ENCODE measurements at places on chromosomes 16 and 17.

- DNase-seq = no peak
Measured at GRCh38 chr16:82808036-82808435, 181.3 kb downstream of the CDH13 start.

- DNase-seq = no peak
Measured at GRCh38 chr17:7336240-7337175, at the start of gene ACAP1. Gene ACAP1, plus strand, starts transcription at chr17:7336529. Its CDS starts 206 bp downstream, at chr17:7336735.

GRCh38 chr17:59451706-59452105 is 113.7 kb upstream of the DHX40 start:
- DNase-seq = peak; percentile 63

GRCh38 chr16:13956635-13957196 is 36.8 kb downstream of the ERCC4 start:
- DNase-seq = no peak

DNA sequence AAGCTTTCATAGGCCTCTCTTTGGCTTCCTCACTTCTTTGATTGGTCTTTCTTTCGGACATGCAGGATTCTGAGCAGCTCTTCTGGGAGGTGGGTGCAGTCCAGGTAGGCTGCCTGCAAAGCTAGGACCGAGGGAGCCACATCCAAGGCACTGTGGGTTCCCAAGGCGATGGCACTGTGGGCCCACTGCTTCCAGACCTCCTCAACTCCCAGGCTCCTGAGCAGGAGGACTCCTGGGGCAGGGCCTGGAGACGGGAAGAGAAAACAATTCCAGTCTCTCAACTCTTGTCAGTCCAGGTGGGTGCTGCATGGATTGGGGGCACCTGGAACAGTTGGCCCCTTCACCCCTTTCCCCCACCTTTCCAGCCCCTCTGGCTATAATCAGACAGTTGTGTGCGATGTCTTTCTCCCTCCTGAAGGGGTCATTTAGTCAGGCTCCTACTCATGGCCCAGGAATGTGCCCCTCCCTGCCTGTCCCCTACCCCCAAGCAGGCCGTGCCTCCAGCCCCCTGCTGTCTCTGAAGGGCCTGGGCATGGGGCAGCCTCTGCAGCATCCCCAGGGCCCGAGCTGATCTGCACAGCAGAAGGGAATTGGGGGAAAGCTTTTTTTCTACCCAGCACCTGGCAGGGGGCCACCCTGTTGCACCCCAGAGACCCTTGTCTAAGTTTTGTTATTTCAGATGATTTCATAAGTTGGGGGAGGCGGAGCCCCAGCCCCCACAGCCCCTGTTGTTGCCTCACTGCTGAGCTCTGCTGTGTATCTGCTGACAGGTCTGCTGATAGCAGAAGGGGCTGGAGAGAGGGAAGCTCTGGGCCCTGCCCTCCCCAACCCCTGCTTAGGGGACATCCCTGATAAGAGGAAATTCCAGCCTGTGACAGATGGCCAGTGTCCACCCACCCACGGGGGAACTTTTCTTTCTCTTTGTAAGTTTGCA is 330.3 kb downstream of the SEC14L1 start:
- DNase-seq = peak; percentile 47

- no peak for DNase-seq
Measured at GRCh38 chr17:81607431-81607830, 29.5 kb downstream of the NPLOC4 start.

- DNase-seq = no peak
Measured at GRCh38 chr17:47778184-47778635, 43.4 kb downstream of the OSBPL7 start.

GRCh38 chr16:54191592-54191991 is 95.0 kb downstream of the IRX3 start:
- DNase-seq = no peak

- DNase-seq = peak; percentile 54
Measured at GRCh38 chr17:29131814-29132682, 48.1 kb downstream of the MYO18A start.

GRCh38 chr16:74053826-74054225 is 242.8 kb upstream of the PSMD7 start:
- DNase-seq = no peak

- DNase-seq = no peak
Measured at GRCh38 chr16:3513892-3514583, 13.2 kb downstream of the CLUAP1 start.

- no peak for DNase-seq
Measured at GRCh38 chr17:34245351-34245905, 9.7 kb upstream of the CCL2 start.

DNA sequence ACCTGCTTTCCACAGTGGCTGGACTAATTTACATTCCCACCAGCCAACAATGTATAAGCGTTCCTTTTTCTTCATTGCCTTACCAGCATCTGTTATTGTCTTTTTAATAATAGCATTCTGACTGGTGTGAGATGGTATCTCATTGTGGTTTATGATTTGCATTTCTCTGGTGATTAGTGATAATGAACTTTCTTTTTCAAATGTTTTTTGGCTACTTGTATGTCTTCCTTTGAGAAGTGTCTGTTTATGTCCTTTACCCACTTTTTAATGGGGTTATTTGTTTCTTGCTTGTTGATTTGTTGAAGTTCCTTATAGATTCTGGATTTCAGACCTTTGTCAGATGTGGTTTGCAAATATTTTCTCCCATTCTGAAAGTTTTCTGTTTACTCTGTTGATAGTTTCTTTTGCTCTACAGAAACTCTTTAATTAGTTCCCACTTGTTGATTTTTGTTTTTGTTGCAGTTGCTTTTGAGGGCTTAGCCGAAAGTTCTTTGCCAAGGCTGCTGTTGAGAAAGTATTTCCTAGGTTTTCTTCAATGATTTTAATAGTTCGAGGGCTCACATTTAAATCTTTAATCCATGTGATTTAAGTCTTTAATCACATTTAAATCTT is 26.8 kb downstream of the ITGAM start:
- no peak for DNase-seq

- DNase-seq = no peak
Measured at GRCh38 chr17:82103553-82104451, 5.8 kb upstream of the FASN start.

DNA sequence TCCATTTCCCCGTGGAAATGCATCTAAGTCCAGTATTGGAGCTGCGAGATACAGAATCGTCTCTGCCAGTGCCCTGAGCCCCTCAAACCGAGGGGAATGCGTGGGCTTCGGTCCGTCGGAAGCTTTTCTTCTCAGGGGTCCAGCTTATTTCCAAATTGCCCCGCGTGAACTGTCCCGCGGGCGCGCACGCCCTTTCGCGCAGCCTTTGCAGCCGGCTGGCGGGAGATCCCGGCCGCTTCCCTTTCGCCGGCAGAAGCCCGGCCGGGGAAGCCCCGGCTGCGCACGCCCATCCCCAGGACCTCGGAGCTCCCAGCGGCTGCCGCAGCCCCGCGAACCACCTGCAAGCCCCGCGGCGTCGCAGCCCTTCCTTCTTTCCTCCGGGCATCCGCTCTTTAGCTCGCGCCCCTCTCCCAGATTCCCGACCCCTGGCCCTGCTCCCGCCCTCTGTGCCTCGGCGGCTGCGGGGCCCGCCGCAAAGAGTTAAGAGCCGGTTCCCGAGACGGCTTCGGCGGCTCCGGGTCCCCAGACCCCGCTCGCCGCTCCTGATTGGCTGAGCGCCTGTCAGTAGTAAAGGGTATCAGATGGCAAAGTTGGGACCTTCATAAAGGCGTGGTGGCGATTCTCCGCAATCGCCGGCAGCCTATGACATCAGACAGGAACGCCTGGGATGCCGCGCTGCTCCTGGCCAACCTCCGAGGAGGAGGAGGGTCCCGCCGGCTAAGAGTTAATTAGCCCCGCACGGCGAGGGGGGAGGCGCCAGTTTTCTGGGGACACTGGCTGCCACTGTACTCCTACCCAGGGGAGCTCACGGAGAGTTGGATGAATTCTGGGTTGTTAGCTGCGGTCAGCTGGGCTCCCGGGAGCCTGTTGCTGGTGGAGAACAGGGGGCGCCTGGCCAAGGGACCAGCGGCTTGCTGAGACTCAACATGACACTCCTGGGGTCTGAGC is at the start of gene MYOCD:
Gene MYOCD, plus strand, starts transcription at position 628 of the 948 bp plus-strand sequence. Its CDS starts 299 bp downstream, at position 927.
- no peak for DNase-seq

DNA sequence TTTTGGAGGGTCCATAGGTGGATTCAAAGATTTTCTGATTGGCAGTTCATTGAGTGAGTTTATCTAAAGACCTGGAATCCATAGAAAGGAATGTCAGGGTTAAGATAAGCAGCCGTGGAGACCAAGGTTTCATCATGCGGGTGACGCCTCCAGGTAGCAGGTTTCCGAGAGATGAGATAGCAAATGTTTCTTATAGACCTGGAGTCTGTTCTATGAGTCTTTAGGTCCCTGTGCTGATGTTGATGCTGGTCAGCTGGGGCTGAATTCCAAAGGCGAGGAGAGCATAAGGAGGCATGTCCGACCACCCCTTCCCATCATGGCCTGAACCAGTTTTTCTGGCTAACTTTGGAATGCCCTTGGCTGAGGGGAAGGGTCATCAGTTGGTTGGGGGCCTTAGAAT is 80.2 kb downstream of the RAP1GAP2 start:
- DNase-seq = no peak

DNA sequence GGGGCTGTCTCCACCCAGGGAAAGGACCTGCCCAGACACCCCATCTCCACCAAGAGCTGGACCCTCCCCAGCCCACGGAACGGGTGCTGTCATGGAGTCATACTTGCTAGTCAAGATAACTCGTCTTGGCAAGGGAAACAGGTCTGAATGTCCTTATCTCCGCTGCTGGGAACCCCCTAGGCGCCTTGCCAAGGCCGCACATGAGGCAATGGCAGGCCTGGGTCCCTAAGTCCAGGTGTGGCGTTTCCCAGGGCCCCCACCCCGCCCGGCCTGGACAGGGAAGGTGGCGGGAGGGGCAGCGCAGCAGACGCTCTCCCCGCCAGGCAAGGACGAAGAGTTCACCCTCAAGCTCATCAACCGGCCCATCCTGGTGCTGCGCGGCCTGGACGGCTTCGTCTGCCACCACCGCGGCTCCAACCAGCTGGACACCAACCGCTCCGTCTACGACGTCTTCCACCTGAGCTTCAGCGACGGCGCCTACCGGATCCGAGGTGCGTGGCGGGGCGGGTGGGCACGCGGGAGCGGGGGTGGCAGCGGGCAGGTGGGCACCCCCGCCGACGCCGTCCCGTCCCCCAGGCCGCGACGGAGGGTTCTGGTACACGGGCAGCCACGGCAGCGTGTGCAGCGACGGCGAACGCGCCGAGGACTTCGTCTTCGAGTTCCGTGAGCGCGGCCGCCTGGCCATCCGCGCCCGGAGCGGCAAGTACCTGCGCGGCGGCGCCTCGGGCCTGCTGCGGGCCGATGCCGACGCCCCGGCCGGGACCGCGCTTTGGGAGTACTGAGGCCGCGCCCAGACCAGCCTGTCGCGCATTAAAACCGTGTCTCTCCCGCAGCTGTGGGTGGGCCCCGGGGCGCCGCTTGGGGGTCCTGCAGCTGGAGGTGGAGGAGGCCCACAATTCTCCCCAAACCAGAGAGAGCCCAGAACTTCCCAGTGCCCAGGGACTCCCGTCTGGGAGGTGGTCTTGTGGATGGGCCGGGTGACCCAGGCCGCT is 8.4 kb downstream of the FSCN2 start:
- no peak for DNase-seq

DNA sequence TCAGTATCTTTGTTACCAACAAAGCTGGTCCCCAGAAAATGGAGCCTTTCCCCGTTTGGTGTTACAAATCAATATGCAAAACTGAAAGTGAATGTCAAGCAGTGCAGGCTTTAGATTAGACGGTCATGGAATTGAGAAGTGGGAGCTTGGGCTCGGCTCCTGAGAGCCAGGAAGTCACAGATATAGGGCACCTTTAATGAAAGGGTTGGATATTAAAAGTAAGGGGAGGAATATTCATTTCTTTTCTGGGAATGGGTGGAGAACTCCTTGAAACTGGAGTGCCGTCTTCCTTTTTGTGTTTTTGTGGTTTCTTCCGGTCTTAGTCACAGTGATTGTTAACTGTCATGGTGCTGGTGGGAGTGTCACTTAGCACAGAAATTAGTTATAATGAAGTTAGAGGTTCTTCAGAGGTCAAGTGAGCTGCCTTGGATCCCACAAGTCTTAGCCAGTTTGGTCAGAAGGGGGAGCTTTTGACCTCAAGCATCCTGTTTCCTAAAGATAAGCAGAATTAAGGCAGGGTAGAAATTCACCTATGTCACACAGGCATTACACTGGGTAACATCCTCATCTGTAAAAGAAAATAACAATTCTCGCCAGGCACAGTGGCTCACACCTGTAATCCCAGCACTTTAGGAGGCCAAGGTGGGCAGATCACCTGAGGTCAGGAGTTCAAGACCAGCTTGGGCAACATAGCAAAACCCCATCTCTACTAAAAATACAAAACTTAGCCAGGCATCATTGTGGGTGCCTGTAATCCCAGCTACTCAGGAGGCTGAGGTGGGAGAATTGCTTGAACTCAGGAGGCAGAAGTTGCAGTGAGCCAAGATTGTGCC is 9.6 kb upstream of the EIF1 start:
- DNase-seq = peak; percentile 91
